ENCODE measurements at places on chromosomes 3 and 15.

DNA sequence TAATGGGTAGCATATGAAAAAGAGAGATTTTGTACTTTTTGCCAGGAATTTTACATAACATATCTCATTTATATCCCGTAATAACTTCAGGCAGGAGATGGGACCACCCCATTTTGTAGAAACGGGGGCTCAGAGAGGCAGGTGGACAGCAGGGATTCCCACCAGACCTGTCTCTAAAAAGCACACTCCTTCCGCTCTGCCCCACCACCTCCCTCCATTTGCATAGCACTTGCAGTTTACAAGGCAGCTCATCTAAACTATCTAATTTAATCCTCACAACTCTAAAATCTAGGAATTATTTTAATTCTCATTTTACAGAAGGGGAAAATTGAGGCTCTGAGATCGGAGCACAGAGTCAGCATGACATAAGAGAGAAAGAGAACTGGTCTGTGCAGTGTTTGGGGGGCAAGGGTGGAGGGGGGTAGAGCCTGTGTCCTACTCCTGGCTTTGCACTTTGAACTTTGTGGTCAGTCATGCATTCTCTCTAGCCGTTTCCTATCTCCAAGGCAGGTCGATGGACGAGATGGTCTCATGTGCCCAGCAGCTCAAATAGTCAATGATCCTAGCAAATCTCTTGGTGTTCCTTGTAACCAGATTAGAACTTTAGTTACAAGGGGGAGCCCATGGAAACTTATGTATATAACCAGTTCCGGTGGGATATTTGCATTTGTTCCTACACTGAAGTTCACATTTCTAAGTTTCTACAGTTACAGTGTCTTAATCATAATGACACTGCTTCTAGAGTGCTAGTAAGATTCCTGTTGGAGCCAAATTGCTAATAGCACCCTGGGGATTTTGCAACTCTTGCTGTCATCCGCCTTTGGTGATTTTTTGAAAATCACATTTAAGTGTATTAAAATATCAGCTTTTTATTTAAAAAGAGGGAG lies 18.6 kb downstream of the CRYGS start:
- no peak for DNase-seq
- no peak overlapping the region for H3K4me3 ChIP-seq
- H3K27me3 ChIP-seq, result no peaks in the 10 kb centered on the region
- H3K36me3 ChIP-seq, result no peaks in the 10 kb centered on the region

- H3K4me1 ChIP-seq, result peaks cover 4% of the 10 kb centered on the region
- no peaks in the 10 kb centered on the region for H3K36me3 ChIP-seq
- H3K27ac ChIP-seq, result no peak overlapping the region
- no peak overlapping the region for H3K4me3 ChIP-seq
Observed at GRCh38 chr3:69388241-69388640, 2.4 kb upstream of the FRMD4B start.

- DNase-seq, result no peak
- H3K27me3 ChIP-seq, result no peaks in the 10 kb centered on the region
- no peaks in the 10 kb centered on the region for H3K36me3 ChIP-seq
- no peak overlapping the region for H3K4me3 ChIP-seq
- H3K4me1 ChIP-seq, result no peaks in the 10 kb centered on the region
Observed at GRCh38 chr3:141259821-141260629, 28.4 kb downstream of the PXYLP1 start.

DNA sequence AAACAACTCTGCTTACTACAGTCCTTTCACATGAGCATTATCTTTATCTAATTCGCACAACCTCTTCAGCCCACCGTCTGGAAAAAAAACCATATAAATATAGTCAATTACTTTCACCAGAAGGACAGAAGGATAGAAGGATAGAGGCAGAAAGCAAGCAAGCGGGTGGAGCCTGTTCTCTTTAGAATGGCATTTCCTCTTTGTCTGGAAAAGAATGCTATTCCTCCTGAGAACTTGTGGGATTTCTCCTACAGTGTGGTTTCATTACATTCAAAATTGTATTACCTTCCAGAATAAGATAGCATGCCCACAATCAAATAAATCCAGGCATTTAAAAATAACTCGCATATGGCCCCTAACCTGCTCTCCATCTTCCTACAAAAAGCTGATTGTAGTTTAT lies 23.1 kb downstream of the SLC30A4 start:
- H3K4me3 ChIP-seq, result no peak overlapping the region
- no peak overlapping the region for H3K27ac ChIP-seq
- DNase-seq, result no peak
- no peaks in the 10 kb centered on the region for H3K27me3 ChIP-seq
- no peaks in the 10 kb centered on the region for H3K4me1 ChIP-seq

DNA sequence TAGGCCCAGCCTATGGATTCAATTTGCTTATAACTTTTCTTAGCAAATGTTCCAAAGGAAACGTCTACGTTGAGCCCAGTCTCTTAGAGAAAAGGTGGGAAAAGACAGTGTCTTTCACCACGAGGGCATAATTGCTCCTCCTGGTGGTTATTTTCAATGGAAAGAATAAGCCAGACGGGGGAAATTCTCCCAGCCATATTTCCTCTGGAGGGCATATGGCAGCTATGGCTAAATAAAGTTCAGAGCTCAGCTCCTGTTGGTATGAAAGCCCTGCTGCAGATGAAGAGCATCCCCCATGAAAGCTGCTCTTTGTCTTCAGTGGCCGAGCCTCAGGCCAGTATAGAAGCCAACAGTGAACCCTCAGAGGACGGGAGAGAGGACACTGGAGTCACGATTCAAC lies 297.9 kb downstream of the RYR3 start:
- H3K27me3 ChIP-seq, result no peaks in the 10 kb centered on the region
- H3K4me1 ChIP-seq, result no peaks in the 10 kb centered on the region
- no peak for DNase-seq
- H3K4me3 ChIP-seq, result no peak overlapping the region
- no peak overlapping the region for H3K27ac ChIP-seq
- no peaks in the 10 kb centered on the region for H3K36me3 ChIP-seq

GRCh38 chr15:70438776-70439175 lies 324.6 kb downstream of the UACA start:
- no peak overlapping the region for H3K27ac ChIP-seq
- H3K27me3 ChIP-seq, result no peaks in the 10 kb centered on the region
- H3K4me1 ChIP-seq, result peaks cover 19% of the 10 kb centered on the region
- no peak for DNase-seq
- no peaks in the 10 kb centered on the region for H3K36me3 ChIP-seq
- H3K4me3 ChIP-seq, result no peak overlapping the region

DNA sequence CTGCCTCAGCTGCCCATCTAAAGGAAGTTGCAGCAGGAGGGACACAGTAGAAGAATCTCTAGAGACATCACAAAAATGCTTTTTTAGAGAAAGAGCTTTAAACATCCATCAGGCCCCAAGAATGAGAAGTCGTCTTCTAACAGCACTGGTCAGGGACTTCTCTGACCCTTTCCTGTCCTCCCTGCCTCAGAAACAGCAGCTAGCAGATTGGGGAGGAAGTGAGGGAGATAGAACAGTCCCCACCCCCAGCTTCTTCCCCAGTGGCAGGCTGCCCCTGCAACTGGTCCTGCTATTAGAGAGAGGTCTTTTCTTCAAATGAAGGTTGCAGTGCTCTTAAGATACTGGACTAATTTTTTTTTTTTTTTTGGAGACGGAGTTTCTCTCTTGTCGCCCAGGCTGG lies 55.1 kb downstream of the PDE8A start:
- no peak overlapping the region for H3K4me3 ChIP-seq
- no peaks in the 10 kb centered on the region for H3K4me1 ChIP-seq
- no peaks in the 10 kb centered on the region for H3K36me3 ChIP-seq
- no peaks in the 10 kb centered on the region for H3K27me3 ChIP-seq
- no peak for DNase-seq
- no peak overlapping the region for H3K27ac ChIP-seq

- H3K27ac ChIP-seq, result no peak overlapping the region
- H3K36me3 ChIP-seq, result no peaks in the 10 kb centered on the region
Observed at GRCh38 chr3:194865615-194866014, 179.9 kb downstream of the FAM43A start.

DNA sequence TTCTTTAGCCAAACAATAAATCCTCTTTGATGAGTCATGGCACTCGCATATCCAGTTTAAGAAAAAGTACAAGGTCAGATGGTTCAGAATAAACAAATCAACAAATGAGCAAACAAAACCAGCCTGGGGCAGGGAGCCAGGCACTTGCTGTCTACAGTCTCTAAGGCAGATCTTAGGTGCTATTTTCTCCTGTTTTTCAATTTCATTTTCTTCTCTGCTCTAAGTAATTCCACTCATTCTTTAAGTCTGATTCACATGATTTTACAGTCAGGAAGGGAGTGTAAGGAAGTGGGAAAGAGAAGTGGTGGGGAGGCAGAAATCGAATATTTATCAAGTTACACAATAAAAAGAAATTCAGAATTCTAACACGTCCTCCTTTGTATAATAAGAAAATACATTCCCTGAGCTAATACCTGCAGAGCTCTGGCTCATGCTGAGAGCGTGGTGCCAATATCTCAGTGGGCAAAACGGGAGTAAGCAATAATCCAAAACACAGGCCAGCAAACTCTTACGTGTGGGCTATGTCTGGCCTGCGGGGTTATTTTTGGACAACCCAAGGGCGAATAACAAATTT lies 298.6 kb downstream of the ADAMTS17 start:
- no peak overlapping the region for H3K4me3 ChIP-seq
- H3K27ac ChIP-seq, result no peak overlapping the region
- H3K4me1 ChIP-seq, result no peaks in the 10 kb centered on the region
- no peak for DNase-seq

GRCh38 chr3:195163719-195164572 lies 107.0 kb downstream of the XXYLT1 start:
- H3K4me3 ChIP-seq, result no peak overlapping the region
- no peak overlapping the region for H3K27ac ChIP-seq
- DNase-seq, result no peak
- no peaks in the 10 kb centered on the region for H3K4me1 ChIP-seq
- H3K27me3 ChIP-seq, result no peaks in the 10 kb centered on the region
- no peaks in the 10 kb centered on the region for H3K36me3 ChIP-seq

GRCh38 chr3:187849016-187849654 lies 103.9 kb upstream of the BCL6 start:
- no peaks in the 10 kb centered on the region for H3K4me1 ChIP-seq
- DNase-seq, result no peak
- no peak overlapping the region for H3K27ac ChIP-seq
- no peak overlapping the region for H3K4me3 ChIP-seq
- H3K27me3 ChIP-seq, result no peaks in the 10 kb centered on the region

DNA sequence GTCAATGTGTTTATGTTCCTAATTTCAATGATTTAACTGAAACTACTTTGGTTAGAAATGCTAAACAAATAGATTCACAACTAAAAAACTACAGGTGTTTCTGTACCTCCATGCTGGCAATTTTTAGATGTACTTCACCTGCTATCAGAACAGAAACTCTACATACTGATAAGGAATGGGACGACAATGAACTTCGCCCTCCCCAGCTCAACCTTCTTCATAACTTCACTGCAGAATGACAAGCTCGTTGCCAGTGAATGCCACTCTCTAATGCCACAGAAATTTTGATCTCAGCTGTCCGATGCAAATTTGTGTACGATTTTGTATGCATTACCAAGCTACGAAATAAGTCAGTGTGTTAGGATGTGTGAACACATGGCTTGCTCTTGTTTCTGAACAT lies 133.4 kb downstream of the FOXP1 start:
- H3K27ac ChIP-seq, result no peak overlapping the region
- no peaks in the 10 kb centered on the region for H3K36me3 ChIP-seq
- DNase-seq, result no peak
- no peak overlapping the region for H3K4me3 ChIP-seq

GRCh38 chr3:13788522-13789424 lies 91.1 kb downstream of the WNT7A start:
- H3K27ac ChIP-seq, result no peak overlapping the region
- H3K4me1 ChIP-seq, result no peaks in the 10 kb centered on the region
- no peaks in the 10 kb centered on the region for H3K36me3 ChIP-seq
- no peaks in the 10 kb centered on the region for H3K27me3 ChIP-seq

GRCh38 chr3:138594150-138594934 lies at the start of gene CEP70:
TSS of gene CEP70 (minus strand) at chr3:138594260. CDS start at chr3:138572927, 21,333 bp downstream.
- H3K27ac ChIP-seq, result peak within 1 kb of the TSS; percentile 88
- no peaks in the 10 kb centered on the region for H3K4me1 ChIP-seq
- H3K36me3 ChIP-seq, result no peaks in the 10 kb centered on the region
- peak within 1 kb of the TSS; percentile 85 for H3K4me3 ChIP-seq
- DNase-seq, result peak; percentile 93
- no peaks in the 10 kb centered on the region for H3K27me3 ChIP-seq

GRCh38 chr15:88637841-88638625 lies 783 bp upstream of the ISG20 start:
- peak overlapping the region; percentile 98 for H3K27ac ChIP-seq
- H3K27me3 ChIP-seq, result no peaks in the 10 kb centered on the region
- no peaks in the 10 kb centered on the region for H3K36me3 ChIP-seq
- H3K4me3 ChIP-seq, result peak overlapping the region; percentile 47

GRCh38 chr3:27278383-27279055 lies 90.7 kb downstream of the NEK10 start:
- no peaks in the 10 kb centered on the region for H3K36me3 ChIP-seq
- H3K4me3 ChIP-seq, result no peak overlapping the region
- no peak overlapping the region for H3K27ac ChIP-seq
- no peak for DNase-seq
- H3K27me3 ChIP-seq, result no peaks in the 10 kb centered on the region
- no peaks in the 10 kb centered on the region for H3K4me1 ChIP-seq

DNA sequence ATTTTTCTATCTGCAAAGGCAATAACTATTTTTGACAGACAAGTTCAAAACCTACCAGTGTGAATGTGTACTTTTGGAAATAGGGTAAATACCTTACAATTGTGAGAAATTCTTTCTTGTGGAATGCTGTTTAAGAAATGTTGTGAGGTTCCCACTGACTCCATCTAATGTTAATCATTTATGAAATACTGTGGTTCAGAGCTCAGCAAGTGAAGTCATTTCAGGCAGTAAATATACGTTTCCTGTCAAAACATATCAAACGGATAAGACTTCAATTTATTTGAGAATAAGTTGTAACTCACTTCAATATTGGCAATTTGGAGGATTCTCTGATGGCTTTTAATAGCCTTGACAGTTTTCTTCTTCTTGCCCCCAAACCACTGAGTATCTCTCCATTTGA lies 16.4 kb downstream of the TAFA4 start:
- no peak overlapping the region for H3K4me3 ChIP-seq
- DNase-seq, result no peak
- no peaks in the 10 kb centered on the region for H3K4me1 ChIP-seq

GRCh38 chr3:121885386-121885785 lies 8.8 kb upstream of the SLC15A2 start:
- DNase-seq, result no peak
- no peaks in the 10 kb centered on the region for H3K36me3 ChIP-seq
- H3K4me1 ChIP-seq, result no peaks in the 10 kb centered on the region
- H3K27me3 ChIP-seq, result no peaks in the 10 kb centered on the region
